COR-L47 (cell line): ENCODE measurements at places on chromosomes 7 and 10.

DNA sequence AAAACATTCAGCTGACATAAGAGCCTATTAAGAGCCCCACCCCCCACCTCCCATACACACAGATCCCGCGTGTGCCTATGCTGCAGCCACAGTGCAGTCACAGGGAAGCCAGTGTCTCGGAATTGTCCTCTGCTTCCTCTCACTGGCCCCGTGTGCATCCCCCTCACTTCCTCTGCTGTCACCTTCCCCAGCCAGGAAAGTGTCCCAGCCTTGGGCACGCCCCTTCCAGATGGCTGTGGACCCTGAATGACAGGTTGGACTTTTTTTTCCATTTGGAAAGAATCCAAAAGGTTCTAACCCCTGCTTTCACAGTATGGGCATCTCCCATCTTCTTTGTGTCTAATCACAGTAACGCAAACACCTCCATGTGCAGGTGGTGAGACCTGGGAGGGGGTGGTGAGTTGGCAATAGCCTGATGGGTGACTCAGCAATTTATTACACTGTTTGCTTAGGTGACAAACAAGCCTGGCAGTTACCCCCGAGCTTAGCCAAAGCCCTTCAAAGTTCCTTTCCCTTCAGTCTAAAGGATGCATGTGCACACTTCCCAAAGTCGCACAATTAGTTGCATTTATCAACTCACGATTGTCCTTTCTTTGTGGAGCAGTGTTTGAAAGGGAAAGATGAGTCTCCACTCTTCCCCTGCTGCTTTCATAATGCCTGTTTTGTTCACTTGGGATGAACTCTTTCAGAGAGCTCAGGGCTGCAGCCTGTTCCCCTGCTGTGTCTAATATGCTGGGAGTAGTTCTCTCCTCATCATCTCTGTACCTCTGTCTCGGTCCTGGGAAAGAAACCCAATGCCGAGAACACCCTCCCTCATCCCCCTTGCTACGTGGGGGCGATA lies 67.5 kb upstream of the EFCAB10 start:
- peak; percentile 97 for DNase-seq

DNA sequence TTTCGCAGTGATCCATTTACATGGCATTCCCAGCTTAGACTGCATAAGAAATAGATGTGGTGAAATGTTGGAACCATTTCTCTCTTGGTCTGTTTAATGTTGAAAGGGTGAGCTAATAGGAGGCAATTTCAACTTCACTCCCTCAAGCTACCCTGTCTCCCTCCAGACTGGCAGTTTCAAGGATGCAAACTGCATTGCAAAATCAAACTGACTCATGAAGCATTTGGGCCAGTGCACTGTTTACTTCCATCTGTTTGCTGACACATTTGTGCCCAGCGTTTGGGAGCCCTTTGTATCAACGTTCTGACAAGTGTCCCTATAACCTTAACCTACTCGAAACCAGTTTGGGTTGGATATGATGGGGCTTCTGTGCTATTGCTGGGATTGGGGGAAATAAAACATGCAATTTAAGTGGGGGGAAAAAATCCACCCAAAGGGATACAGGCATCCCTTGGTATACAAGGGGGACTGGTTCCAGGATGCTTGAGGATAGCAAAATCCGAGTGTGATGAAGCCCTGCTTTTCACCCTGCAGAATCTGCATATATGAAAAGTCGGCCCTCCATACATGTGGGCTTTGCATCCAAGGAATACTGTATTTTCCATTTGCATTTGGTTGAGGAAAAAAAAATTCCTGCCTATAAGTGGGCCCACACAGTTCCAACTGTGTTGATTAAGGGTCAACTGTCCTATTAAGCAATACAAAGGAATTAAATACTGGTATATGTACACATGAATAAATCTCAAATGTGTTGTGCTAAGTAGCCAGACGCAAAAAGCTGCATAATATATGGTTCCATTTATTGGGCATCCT lies 15.6 kb downstream of the RHEB start:
- no peak for DNase-seq

DNA sequence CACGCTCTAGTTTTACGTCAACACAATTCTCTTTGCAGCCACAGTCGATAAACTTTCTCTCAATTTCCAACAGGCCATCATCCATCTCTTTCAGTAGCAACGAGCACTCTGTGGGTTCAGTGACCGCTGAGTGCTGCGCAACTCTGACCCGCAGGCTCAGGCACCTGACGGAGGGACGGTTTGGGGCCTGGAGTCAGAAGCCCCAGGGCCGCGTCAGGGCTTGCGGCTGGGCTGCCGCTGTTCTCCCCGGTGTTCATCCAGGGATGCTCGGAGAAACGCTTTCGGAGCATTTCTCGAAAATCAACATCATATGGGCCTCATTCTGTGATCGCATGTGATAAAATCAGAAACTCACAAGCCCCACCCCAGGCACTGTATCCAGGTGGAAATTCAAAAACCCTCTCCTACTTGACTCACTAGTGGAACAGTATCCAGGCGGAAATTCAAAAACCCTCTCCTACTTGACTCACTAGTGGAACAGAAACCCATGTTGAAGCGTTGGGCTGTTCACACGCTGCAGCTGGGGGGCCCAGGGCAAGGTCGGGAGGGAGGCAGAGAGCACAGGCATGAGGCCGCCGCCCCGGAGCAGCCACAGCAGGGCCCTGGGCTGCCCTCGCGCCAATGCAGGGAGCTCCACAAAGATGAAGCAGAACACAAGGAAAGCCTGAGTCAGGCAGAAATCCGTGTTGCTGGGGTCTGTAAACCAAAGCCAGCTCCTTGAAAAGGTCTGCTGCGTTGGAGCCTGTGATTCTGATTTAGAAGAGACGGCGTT lies 73.3 kb upstream of the NKX6-2 start:
- no peak for DNase-seq

DNA sequence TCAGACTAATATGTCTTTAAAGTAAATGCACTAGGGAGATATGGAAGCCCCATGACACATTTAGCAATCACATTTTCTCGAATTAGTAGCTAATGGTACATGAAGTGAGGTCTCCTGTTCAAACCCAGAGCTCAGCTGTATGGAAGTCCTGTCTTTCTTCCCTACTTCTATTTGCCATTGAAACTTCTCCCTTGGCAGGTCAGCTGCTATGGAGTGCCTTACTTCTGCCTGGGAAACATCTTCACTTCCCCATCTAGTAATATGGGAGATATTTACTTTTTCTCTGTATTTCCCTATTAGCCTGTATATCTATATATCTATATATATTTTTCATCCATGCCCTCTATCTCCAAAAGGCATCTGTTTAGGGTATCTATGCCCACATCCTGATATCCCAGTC lies 225.3 kb upstream of the INHBA start:
- DNase-seq, result no peak

GRCh38 chr7:20730611-20731010 lies 56.1 kb downstream of the SP8 start:
- DNase-seq, result no peak

- DNase-seq, result peak; percentile 23
Measured at GRCh38 chr10:91088300-91089140, 131.9 kb upstream of the PCGF5 start.

GRCh38 chr10:108060246-108060645 lies 895.7 kb upstream of the SORCS1 start:
- no peak for DNase-seq

- no peak for DNase-seq
Measured at GRCh38 chr7:70586822-70587221, 545.1 kb upstream of the GALNT17 start.

GRCh38 chr10:21488246-21488956 lies 37.1 kb downstream of the SKIDA1 start:
- no peak for DNase-seq

GRCh38 chr7:80480566-80480965 lies 31.3 kb downstream of the GNAT3 start:
- no peak for DNase-seq

- DNase-seq, result no peak
Measured at GRCh38 chr7:54841772-54842697, 83.0 kb upstream of the SEC61G start.

- peak; percentile 13 for DNase-seq
Measured at GRCh38 chr7:104272767-104273384, 55.5 kb upstream of the LHFPL3 start.

DNA sequence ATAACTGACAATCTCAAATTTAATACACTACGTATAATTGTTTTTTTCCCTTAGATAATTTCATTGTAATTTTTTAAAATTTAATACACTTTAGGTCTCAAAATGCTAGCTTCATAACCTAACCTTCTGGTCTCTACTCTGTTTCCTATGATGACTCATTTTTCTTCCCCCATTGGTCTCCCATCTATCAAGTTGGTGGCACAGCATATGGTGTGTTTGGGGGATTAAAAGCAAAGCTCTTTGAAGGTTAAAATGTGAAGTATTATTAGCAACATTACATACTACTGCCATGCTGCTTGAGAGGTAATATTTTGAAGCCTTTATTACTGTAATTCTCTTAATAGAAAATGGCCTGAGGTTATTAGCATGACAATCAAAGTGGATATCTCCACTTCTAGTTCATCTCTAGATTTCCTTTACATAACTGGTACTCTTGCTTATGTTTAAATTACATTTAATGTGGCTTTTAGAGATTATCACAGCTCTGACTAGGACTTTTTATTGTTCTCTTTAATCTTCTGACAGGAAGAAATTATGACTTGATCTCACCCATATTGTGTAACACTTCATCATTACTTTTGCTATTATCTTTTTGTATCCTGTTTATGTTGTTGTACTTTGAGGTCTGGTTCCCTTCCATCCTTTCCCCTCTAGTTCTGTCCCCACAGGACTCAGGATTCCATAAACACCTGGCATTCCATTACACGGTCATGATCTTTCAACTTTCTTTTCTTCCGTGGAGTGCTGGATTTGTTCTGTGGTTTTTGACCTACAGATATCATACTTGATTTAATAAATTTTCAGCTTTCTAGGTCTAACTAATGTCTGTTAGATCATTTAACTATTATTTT lies 185.1 kb downstream of the SEMA3D start:
- DNase-seq, result no peak
